ENCODE measurements at places on chromosomes 7 and 10.

DNA sequence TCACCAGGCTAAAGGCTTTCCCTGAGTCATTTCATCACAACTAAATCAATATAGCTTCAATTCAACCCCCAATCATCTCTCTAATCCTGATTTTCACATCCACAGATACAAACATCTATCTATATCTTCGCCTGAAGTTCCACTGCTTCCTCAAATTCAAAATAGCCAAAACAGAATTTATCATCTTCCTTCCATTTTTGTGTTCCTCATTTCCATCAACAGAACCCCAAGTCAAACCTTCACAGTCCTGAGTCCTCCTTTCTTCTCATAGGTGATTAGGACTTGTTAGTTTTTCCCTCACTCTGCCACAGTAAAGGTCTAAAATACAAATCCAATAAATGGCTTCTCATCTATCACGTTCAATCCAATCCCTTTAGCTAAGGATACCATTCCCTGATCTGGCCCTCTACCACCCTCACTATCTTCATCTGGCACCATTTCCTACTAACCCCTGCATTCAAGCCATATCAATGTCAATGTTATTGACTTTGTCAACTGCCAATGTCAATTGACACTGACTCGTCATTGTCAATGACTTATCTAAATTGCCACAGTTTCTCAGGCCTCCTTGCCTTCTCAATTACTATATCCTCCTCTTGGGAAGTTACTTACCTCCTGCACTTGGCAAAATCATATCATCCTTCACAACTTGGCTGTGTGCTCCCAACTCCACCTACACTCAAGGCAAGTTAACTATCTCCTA, 2.6 kb downstream of the HYCC1 start:
- no peak for DNase-seq

GRCh38 chr7:36970551-36971514, 246.5 kb upstream of the AOAH start:
- DNase-seq, result no peak

DNA sequence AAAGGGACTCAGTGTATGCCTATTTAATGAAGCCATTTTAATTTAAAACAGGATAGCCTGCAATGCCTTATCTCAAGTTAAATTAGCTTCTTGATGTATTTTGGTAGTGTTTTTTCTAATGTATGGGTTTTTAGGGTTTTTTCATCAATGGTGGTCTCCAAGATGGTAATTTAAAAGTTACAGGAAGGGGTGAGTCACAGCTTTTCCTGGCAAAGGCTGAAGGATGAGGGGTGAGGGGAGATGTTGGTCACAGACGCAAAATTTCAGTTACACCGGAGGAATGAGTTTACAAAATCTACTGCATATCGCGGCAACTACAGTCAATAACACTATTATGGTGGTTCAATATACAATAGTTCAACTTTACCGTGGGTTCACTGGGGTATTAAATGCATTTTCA, 31.6 kb downstream of the CCDC3 start:
- no peak for DNase-seq

- DNase-seq, result no peak
Measured at GRCh38 chr7:12949060-12949931, 261.9 kb downstream of the ARL4A start.

GRCh38 chr10:87658321-87658795, 1.3 kb upstream of the PAPSS2 start:
- peak; percentile 0 for DNase-seq
